ENCODE measurements at places on chromosomes 2 and 18. TPM values are rescaled to one million over a fixed set of nuclear protein-coding genes. Genes with fewer than 3 reads are reported as not detected.

DNA sequence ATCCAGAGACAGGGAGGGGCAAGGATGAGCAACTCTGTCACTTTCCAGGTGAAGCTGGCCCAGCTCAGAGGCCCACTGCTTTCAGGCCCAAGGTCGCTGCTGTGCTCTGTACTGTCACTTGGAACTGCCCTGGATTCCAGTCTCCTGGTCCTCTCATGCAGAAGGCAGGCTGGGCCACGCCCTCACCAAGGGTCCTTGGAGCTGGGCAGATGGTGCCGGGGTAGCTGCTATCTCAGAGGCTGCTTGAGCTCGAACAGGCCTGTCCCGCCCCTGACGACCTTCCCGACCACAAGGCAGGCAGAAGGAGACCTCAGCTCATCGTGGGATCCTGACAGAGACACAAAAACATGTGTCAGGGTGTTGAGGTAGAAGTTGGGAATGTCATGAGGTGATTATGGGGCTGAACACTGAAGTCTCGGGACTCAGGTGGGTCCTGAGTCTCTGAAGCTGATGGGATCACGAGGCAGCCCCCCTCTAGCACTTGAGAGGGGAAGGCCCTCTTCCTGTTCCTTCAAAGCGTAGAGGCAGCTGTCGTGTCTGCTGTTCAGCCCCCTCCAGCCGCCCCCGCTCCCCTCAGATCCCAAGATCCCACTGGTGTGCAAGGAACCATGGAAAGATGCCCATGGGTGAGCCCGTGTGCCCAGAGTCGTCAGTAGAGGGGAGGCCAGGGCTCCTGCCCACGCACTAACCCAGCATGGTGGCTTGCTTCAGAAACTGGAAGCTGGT, 78.3 kb downstream of the POLR1A start:
- no peak for DNase-seq

DNAJC5G gene
- total RNA-seq, result not detected

CRYGD gene
- total RNA-seq, result not detected

- DNase-seq, result no peak
These were observed 177.3 kb downstream of the HDAC4 start for GRCh38 chr2:239223310-239224198.

- no peak for DNase-seq
These were observed 751.4 kb upstream of the HS6ST1 start for GRCh38 chr2:129069875-129070594.
